Brain pericyte (primary cell): ENCODE measurements at places on chromosomes 2 and 18.
A peak's percentile ranks its signal among the peaks of the same experiment; 100 is the strongest.

DNA sequence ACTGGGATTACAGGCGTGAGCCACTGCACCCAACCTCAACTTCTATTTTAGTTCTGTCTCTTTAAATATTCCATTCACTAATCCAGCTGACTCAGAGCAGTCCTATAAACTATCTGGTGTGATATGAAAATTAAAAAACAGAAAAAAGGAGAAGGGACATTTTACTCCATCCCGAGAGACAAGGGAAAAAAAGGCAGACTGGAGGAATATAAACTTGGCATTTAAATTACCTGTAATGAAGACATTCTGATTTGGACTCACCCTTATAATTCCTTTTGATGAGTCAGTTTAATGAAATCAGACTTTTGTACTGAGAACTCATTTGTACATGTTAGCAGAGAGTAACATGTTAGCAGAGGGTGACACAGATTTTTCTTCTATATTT lies 74.8 kb upstream of the RIOK3 start:
- no peak for DNase-seq

DNA sequence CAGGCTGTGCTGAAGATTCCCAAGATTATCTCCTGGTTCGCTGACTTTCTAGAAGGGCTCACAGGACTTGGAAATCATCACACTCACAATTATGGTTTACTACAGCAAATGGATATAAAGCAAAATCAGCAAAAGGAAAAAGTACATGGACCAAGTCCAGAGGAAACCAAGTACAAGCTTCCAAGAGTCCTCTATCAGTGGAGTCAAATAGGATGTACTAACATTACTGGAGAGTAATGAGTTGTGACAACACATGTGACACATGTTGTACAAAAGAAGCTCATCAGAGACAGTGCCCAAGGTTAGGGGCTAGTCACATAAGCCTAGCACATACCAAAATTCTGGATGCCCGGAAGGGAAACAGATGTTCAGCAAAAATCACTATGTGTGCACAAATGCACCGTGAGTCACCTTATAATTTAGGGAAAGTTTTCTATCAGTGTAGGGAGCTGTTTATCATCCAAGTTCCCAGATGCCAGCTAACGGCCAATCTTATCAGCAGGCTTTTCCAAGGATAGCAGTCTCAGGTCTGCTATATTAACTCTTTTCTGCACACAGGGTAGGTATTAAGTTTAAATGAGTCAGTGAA lies 9.5 kb downstream of the TMEM237 start:
- no peak for DNase-seq

DNA sequence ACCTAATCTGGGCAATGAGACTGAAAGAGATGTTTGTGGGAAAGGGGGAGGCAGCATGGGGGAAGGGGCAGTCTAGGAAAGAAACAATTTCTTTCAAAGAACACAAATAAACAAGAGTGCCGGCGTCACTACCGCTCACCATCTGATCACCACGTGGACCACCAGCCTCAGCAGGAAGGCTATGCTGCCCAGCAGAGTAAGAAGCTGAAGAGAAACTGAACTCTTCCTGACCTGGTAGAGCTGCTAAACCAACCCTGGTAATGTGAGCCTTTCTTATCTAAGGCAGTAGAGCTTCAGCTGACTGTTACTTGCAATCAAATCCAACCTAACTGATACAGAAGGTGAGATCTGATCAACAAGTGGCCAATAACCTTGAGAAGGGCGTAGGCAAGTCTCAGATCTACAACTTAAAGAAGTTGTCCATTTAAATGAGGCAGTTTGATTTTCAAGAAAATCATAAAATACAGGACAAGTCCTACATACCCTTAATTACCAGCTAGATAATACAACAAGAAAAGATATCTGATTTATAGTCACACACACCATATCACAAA lies 44.2 kb upstream of the SPTBN1 start:
- DNase-seq: peak; percentile 82

DNA sequence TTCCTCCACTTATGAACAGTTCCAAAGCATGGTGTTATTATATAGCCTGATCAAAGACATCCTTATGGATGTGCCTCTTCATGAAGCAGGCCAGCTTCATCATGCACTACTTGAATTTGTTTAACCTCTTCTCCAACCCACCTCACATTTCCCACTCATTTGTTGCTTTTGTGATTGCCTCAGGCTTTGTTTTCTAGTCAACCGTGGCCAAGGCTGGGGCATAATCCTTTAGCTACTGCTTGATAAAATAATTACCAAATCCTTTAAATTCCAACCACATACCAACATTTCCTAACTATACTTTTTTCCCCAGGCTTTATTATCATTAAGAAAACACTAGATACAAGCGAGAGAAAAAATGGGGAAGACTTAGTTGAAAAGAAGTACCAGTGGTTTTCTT lies 39.6 kb upstream of the SCN1A start:
- DNase-seq: no peak

GRCh38 chr2:2098458-2099167 lies 232.5 kb downstream of the MYT1L start:
- DNase-seq: peak; percentile 22

- no peak for DNase-seq
Measured at GRCh38 chr2:186718903-186719302, 25.0 kb downstream of the FAM171B start.

GRCh38 chr18:44265437-44265836 lies 415.3 kb upstream of the SETBP1 start:
- DNase-seq: no peak

GRCh38 chr2:134636714-134637113 lies 82.1 kb downstream of the TMEM163 start:
- DNase-seq: no peak

DNA sequence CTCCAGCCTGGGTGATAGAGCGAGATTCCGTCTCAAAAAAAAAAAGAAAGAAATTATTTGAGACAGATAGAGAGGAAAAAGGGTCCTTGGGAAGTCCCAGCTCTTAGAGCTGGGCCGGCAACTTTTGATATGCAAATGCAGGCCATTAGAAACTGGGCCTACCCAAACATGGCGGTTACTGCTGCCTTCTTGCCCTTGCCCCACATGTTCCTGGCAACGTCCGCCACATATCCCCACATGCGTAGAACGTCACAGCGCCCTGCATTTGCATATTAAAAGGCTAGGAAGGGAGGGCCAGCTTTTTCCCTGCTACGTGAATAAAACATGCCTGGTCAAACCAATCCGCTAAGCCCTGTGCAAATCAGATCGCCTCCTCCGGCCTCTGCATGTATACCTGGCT lies 40.7 kb upstream of the LBH start:
- no peak for DNase-seq

- no peak for DNase-seq
Measured at GRCh38 chr2:122528958-122529705, 773.7 kb downstream of the TSN start.

DNA sequence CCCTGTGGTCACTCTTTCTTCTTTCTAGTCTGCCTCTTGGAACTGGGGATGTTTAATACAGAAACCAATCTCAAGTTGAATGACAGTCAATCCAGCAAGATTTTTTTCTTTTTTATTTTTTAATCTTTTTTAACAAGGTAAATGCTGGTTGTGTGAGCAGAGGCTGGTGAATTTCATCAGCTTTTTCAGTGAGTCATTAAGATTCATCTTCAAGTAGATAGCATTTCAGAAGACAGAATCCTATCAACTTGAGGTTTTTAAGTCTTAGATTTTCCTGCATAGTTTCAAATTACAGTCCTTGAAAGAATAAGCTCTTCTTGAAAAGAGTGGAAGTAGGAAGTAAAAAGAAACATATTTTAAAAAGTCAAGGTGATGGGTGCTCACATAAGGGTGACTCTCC lies 12.4 kb downstream of the SLC8A1 start:
- no peak for DNase-seq

DNA sequence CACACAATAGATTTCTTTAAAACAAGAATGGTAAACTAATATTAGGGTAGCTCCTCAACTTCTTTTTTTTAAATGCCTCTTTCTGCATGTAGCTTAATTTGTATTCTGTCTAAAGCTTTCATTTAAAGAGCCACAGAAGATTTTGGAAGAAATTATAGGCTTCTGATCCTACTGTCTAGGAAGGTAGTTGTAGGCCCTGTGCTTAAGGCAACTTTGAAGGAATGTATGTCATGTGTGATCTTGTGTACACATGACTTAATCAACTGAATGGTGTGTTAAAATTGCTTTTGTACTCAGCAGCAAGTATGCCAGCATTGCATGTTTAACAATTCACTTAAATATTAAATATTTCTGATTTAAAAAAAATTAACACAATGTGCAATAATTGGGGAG lies 51.5 kb upstream of the LYPD6 start:
- no peak for DNase-seq

DNA sequence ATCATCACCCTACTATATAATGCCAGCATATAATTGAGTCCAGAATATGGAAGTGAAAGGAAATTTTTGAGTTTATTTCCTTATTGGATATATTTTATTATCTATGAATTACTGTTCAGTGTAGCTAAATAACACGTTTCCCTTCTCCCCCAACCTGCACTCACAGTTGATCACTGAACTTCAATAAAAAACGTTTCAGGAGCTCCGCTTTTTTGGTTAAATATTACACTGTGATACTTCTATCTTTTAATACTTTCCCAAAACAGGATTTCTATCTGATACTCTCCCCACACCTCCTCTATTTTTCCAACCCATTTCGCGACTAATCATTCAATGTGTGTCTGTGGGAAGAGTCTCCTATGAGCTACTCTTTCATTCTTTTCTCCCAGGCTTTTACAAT lies 7.2 kb downstream of the VSNL1 start:
- no peak for DNase-seq

GRCh38 chr2:144078106-144078505 lies 441.8 kb downstream of the ZEB2 start:
- DNase-seq: no peak

- DNase-seq: no peak
Measured at GRCh38 chr2:64777841-64778240, 124.1 kb upstream of the SERTAD2 start.

DNA sequence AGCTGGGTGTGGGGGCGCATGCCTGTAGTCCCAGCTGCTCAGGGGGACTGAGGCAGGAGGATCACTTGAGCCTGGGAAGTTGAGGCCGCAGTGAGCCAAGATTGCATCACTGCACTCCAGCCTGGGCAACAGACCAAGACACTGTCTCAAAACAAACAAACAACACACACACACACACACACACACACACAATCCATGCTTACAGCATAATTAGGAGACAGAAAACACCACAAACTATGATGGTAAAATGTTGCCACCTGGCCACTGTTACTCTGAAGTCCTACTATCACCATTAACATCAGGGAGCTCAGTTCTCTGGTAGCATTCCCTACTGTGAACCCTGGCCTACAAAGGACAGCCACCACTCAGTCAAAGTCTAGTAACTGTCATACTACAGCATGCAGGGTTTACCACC lies 18.3 kb downstream of the DNPEP start:
- DNase-seq: no peak

- no peak for DNase-seq
Measured at GRCh38 chr18:72201032-72201431, 343.1 kb downstream of the CBLN2 start.

- DNase-seq: no peak
Measured at GRCh38 chr18:35284841-35285240, 5.2 kb downstream of the ZSCAN30 start.

DNA sequence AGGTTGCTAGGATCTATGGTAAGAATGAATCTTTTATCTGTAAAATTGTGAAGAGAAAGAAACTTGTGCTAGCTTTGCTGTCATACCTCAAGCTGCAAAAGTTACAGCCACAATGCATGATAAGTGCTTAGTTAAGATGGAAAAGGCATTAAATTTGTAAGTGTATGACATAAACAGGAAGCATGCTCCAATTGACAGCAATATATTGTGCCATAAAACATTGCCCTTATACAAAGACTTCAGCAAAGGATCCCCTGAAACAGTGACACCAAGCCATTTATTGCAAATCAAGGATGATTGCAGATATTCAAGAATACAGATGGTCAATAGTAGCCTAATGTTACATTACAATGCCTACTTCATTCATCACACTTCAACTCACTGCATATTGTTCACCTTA lies 283.1 kb downstream of the CPS1 start:
- DNase-seq: no peak

GRCh38 chr2:174668075-174668474 lies 70.5 kb upstream of the WIPF1 start:
- no peak for DNase-seq

- DNase-seq: no peak
Measured at GRCh38 chr18:10453806-10454680, at the start of gene APCDD1. Gene APCDD1, plus strand, starts transcription at chr18:10454635. Its CDS starts 347 bp downstream, at chr18:10454982.

DNA sequence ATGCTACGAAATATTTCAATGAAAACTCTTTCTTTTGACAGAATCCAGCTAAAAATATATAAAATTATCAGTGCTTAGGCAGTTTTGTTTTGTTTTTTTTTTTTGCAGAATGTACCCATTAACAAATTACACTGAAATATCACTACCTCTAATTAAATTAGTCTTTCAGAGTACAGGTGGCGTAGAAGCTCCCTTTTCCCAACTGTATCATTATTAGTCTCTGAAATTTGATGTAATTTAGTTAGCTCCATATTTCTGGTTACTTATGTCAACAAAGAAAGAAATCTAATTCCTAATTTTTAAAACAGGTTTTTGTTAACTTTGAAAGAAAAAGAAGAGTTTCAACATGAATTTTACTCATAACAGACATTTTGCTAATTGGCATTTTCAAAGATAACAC lies 149.2 kb downstream of the CDH2 start:
- no peak for DNase-seq

- no peak for DNase-seq
Measured at GRCh38 chr2:222734703-222735014, 63.2 kb downstream of the MOGAT1 start.

- no peak for DNase-seq
Measured at GRCh38 chr2:21118302-21118920, 5.4 kb upstream of the TDRD15 start.

GRCh38 chr2:77121518-77121917 lies 400.7 kb downstream of the LRRTM4 start:
- DNase-seq: no peak

GRCh38 chr2:183219888-183220287 lies 95.6 kb downstream of the NUP35 start:
- DNase-seq: no peak

- DNase-seq: no peak
Measured at GRCh38 chr2:70214953-70215549, 24.2 kb upstream of the C2orf42 start.

GRCh38 chr2:128769457-128770142 lies 450.9 kb upstream of the HS6ST1 start:
- DNase-seq: no peak

DNA sequence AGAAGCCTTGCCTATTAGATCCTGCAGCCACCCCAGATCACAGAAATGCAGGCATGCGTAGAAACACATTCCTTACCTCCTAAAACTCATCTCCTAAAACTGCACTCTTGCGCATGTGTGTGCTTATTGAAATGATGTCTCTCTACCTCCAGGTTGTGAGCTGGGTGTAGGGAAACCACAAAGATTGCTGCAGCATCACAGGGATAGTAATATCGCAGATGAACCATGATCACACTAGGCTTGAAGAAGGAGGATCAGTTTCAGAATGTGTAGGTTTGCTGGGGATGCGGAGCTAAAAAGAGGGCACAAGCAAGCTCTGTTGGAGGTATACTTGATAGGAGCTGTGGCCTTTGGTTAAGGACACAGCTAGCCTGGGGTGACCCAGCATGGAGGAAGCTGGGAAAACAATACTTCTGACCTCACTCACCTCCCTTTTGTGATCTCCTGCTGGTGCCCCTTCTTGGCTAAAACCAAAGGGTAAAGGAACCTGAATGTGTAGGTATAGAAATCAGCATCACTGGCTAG lies 118.8 kb downstream of the SETBP1 start:
- DNase-seq: no peak
